Transverse colon (tissue), 4 donors: ENCODE measurements at places on chromosomes 2 and 18. TPM values are rescaled to one million over a fixed set of nuclear protein-coding genes. Genes with fewer than 3 reads are reported as not detected.

ACTG2 gene
- 3,499 TPM for total RNA-seq

PDCD1 gene
- total RNA-seq: not detected

RPE gene
- 40.0 TPM for total RNA-seq

- H3K27ac ChIP-seq: no peak overlapping the region
- peaks cover 11% of the 10 kb centered on the region for H3K4me1 ChIP-seq
- H3K4me3 ChIP-seq: no peak overlapping the region
- H3K36me3 ChIP-seq: no peaks in the 10 kb centered on the region
Measured at GRCh38 chr2:183060571-183061231, 17.8 kb upstream of the DUSP19 start.

DNA sequence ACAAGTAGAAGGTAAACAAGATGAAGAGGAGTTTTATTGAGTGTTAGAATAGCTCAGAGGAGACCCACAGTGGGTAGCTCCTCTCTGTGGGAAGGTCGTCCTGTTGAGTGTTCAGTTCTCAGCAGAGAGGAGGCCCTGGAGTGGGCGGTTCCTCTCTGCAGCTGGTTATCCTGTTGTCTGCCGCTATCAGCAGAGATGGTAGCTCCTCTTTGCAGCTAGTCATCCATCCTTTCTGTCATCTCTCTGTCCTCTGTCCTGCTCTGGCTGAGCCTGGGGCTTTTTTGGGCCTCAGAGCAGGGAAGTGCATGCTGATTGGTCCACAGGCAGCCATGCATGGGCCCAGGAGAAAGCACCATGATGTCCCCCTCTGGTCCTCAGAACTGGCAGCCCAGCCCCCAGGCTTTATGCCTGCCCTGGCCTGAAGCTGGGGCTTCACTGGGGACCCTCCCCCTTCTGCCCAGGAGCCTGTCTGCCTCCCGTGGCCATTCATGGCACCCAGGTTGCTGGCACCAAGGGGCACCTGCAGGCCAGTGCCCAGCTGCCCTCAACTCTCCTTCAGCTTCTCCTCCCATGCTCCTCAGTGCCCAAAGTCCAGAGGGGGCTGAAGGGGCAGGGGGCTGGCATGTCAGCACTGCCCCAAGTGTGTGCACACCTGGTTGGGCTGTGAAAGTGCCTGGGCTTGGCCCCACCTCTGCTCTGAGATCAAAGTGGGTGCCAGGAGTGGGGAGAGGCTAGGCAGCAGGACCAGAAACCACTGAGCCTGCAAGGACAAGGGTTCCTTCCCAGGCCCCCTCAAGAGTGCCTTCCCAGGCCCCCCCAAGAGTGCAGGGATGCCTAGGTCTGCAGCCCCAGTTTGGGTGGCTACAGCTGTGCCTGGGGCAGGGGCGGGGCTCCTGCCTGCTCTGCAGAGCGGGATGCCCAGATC is 98.7 kb downstream of the TWIST2 start:
- no peak for DNase-seq
- H3K36me3 ChIP-seq: no peaks in the 10 kb centered on the region
- H3K27ac ChIP-seq: no peak overlapping the region
- H3K4me1 ChIP-seq: no peaks in the 10 kb centered on the region
- H3K27me3 ChIP-seq: no peaks in the 10 kb centered on the region

IL36B gene
- not detected for total RNA-seq

DNA sequence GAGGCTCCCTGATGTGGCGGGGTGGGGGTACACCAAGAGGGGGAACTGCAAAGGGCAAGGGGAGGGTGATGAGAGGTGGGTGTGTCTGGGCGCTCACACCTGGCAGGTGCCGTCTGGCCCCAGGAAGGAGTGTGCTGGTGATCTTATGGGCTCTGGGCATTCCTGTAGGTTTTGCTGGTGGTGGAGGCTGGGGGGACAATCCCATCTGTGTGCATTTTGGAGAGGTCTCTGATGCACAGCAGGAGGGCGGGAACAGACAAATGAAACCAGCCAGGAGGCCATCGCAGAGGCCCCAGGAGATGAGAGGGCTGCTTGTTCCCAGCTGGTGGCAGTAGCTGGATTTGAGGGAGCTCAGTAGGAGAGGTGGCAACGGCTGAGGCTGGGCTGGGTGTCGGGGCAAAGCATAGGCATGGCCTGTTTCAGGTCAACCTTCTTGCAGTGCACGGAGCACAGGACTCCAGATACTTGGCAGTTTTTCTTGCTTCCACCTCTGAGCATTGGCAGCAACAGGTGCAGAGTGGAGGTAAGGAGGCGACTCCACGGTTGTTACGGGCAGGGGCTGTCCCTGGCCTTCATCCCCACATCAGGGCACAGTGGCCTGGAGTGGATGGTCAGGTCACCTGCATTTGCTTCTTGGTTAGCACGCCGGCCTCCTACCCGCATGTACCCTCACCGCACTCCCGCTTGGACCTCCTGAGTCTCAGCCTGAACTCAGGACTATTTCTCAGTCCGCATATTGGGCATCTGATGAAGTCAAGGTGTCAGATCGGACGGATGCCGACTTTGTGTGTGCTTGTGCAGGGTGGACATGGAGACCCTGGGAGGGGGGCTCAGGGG is 194.2 kb upstream of the HDAC4 start:
- no peak overlapping the region for H3K27ac ChIP-seq
- DNase-seq: no peak
- no peaks in the 10 kb centered on the region for H3K4me1 ChIP-seq
- no peaks in the 10 kb centered on the region for H3K36me3 ChIP-seq
- H3K4me3 ChIP-seq: no peak overlapping the region
- no peaks in the 10 kb centered on the region for H3K27me3 ChIP-seq

DNA sequence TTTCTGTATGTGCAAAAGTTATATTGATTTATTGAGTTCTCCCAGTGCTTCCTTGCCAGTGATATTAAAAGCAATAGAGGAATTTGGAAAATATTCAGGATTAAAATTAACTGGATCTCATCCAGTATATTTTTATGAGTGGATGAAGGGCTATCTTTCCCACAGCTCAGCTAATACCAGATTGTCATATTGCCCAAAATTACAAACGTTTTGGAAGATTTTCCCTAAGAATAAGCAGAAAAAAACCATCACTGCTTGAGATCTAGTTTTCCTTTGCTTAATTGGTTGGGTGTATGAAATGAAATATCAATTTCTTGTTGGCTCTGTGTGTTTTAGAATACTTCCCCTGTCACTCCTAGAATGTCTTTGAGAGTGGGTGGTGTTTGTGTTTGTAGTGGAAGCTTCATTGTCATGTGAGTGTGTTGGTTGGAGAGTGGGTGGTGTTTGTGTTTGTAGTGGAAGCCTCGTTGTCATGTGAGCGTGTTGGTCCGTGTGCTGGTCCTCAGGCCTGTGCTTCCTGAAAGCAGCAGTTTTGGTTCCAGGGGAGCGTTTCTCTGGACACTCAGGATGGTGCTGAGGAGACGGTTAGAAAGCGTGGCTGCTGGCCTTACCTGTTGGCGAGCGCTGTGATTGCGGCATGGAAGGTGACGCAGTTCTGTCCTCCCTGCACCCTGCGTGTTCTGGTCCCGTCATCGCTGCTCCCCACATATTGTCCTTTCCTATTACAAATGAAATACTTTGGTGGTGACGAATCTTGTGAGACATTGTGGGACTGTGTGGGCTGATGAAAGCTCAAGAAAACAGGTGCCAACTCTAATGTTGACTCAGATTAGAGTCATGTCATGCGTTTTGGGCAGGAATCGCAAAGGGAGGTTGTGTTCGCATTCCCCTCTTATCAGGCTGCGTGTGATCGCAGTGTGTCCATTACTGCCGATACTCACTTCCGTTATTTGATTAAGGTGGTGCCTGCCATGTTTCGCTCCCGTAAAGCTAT is 12.4 kb downstream of the ASB1 start:
- H3K27ac ChIP-seq: no peak overlapping the region
- peaks cover 9% of the 10 kb centered on the region for H3K36me3 ChIP-seq
- H3K27me3 ChIP-seq: no peaks in the 10 kb centered on the region
- DNase-seq: no peak
- no peak overlapping the region for H3K4me3 ChIP-seq

- no peak for DNase-seq
- peaks cover 13% of the 10 kb centered on the region for H3K4me1 ChIP-seq
- no peaks in the 10 kb centered on the region for H3K36me3 ChIP-seq
- H3K27me3 ChIP-seq: no peaks in the 10 kb centered on the region
Measured at GRCh38 chr2:43196768-43197587, 29.4 kb downstream of the ZFP36L2 start.

- no peaks in the 10 kb centered on the region for H3K4me1 ChIP-seq
- no peaks in the 10 kb centered on the region for H3K27me3 ChIP-seq
- no peaks in the 10 kb centered on the region for H3K36me3 ChIP-seq
- no peak for DNase-seq
- H3K4me3 ChIP-seq: no peak overlapping the region
Measured at GRCh38 chr2:149924549-149925213, 337.1 kb upstream of the MMADHC start.

DNA sequence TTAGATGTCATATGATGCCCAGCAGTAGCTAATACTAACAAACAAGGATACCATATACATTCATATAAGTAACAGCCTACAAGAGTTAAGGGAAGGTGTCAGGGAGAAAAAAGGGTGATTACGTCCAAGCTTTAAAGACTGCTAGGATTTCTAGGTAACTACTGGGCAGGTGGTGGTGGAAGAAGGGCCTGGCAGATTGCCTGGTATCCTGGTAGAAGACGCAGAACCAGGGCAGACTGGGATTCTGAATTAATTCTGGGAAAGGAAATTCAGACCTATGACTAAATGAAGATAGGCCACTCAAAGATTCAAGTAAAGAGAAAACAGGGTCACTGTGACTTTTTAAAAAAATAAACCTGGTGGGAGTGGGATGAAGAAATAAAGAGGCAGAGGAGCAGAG is 31.9 kb downstream of the NDUFA10 start:
- no peak for DNase-seq
- no peak overlapping the region for H3K4me3 ChIP-seq
- no peak overlapping the region for H3K27ac ChIP-seq

GRCh38 chr2:219661955-219662395 is 34.5 kb downstream of the SLC4A3 start:
- no peak overlapping the region for H3K27ac ChIP-seq
- H3K36me3 ChIP-seq: no peaks in the 10 kb centered on the region
- H3K27me3 ChIP-seq: no peaks in the 10 kb centered on the region
- DNase-seq: no peak

CRYGD gene
- not detected for total RNA-seq

CCDC93 gene
- total RNA-seq: 450 TPM

DNA sequence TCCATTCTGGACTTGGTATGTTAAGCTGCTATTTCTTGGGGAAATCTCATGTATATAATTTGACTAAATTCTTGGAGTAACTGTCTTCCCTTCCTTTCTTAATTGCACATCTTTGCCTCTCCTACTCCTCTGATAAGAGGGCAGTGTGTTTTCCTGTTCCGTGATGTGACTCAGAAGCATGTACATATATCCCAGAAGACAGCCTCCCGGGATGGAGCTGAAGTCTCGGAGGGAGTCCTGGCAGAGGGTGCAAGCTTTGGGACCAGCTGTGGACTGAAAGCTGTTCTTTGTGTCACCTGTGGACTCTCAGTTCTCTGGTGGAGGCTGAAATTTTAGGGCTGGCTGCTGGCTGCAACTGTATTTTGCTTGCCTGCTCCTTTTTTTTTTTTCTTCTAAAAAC is 54.7 kb upstream of the MGAT5 start:
- H3K27me3 ChIP-seq: no peaks in the 10 kb centered on the region
- H3K27ac ChIP-seq: no peak overlapping the region
- H3K4me1 ChIP-seq: peaks cover 14% of the 10 kb centered on the region
- H3K36me3 ChIP-seq: no peaks in the 10 kb centered on the region
- no peak overlapping the region for H3K4me3 ChIP-seq

- H3K27me3 ChIP-seq: no peaks in the 10 kb centered on the region
- DNase-seq: no peak
- H3K4me3 ChIP-seq: no peak overlapping the region
- H3K4me1 ChIP-seq: peaks cover 11% of the 10 kb centered on the region
- no peaks in the 10 kb centered on the region for H3K36me3 ChIP-seq
- no peak overlapping the region for H3K27ac ChIP-seq
Measured at GRCh38 chr2:64013053-64013452, 6.2 kb downstream of the VPS54 start.

- H3K27ac ChIP-seq: no peak overlapping the region
- H3K4me1 ChIP-seq: no peaks in the 10 kb centered on the region
- no peaks in the 10 kb centered on the region for H3K27me3 ChIP-seq
- H3K36me3 ChIP-seq: no peaks in the 10 kb centered on the region
- H3K4me3 ChIP-seq: no peak overlapping the region
- DNase-seq: no peak
Measured at GRCh38 chr2:12624905-12625598, 91.7 kb upstream of the TRIB2 start.

GRCh38 chr2:205148755-205149154 is 533.5 kb upstream of the NRP2 start:
- no peak overlapping the region for H3K4me3 ChIP-seq
- no peak overlapping the region for H3K27ac ChIP-seq
- H3K36me3 ChIP-seq: no peaks in the 10 kb centered on the region
- H3K4me1 ChIP-seq: no peaks in the 10 kb centered on the region
- no peak for DNase-seq

DNA sequence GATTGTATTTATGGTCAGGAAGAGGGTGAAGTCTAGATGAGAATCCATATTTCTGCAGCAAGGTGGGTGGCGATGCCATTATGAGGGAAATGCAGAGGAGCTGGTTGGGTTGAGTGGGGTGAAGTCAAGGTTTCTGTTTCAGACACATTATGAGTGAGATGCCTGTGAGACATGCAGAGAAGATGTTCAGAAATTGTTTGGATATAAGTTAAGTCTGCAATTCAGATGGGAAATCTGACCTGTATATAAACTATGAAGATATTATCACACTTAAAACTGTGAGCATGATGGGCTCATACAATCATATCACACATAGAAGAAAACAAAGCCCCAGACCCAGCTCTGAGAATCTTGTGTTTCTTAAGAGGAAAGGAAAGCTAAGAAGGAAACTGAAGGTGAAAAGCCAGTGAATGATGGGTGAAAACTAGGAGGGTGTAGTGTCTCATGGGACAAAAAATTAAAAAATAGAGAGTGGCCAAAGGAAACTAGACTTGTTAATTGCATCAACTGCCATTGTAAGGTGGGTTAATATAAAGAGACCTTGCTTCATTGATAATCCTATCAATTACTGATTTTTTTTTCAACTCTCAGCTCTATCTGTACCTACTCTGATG is 14.2 kb downstream of the GALNT5 start:
- H3K4me3 ChIP-seq: no peak overlapping the region
- H3K36me3 ChIP-seq: no peaks in the 10 kb centered on the region
- no peak for DNase-seq

ITM2C gene
- total RNA-seq: 2,535 TPM

- H3K36me3 ChIP-seq: no peaks in the 10 kb centered on the region
- no peak for DNase-seq
- no peak overlapping the region for H3K4me3 ChIP-seq
- H3K4me1 ChIP-seq: peaks cover 26% of the 10 kb centered on the region
Measured at GRCh38 chr2:69087211-69087911, 74.4 kb downstream of the ANTXR1 start.

DNA sequence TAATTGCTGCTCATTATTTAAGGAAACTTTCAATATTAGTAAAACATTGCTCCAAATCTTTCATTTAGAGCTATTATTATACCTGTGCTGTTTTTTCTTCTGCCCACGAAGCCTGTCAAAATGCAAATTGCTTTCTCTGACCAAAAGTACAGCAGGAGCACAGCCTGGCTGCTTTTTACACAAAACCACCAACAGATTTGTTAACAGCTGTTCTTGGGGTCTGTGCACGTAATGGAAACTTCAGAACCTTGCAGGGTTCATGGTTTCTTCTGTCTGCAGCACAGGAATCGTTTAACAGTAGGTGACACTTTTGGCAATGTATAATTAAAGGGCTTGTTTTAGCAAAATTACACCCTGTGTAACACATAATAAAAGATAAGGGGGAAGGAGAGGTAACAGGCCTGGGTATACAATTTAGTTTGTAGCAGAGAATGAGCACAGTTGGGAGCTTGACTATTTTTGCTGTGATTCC is 447.3 kb downstream of the KCNJ3 start:
- H3K4me1 ChIP-seq: no peaks in the 10 kb centered on the region
- no peak overlapping the region for H3K4me3 ChIP-seq
- H3K27ac ChIP-seq: no peak overlapping the region
- no peaks in the 10 kb centered on the region for H3K36me3 ChIP-seq
- no peaks in the 10 kb centered on the region for H3K27me3 ChIP-seq
- DNase-seq: peak; percentile 24
